ENCODE measurements at places on chromosomes 5 and 9.

DNA sequence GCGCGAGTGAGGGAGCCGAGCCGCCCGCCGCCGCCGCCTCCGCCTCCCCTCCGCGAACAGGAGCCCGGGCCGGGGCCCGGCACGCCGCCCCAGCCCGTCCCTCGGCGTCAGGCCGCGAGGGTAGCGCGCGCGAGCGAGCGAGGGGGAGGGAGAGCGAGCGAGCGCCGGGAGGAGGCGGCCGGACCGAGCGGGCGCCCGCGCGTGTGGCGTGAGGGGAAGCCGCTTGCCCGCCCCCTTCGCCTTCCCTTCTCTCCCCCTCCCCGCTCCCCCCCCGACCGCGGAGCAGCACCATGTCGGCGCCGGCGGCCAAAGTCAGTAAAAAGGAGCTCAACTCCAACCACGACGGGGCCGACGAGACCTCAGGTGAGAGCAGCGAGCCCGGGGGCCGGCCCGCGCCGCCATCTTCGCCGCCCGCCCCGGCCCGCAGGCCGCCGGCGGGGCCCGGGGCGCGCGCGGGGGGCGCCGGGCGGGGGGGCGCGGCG, 312 bp downstream of the SET start:
- peak; percentile 60 for DNase-seq

DNA sequence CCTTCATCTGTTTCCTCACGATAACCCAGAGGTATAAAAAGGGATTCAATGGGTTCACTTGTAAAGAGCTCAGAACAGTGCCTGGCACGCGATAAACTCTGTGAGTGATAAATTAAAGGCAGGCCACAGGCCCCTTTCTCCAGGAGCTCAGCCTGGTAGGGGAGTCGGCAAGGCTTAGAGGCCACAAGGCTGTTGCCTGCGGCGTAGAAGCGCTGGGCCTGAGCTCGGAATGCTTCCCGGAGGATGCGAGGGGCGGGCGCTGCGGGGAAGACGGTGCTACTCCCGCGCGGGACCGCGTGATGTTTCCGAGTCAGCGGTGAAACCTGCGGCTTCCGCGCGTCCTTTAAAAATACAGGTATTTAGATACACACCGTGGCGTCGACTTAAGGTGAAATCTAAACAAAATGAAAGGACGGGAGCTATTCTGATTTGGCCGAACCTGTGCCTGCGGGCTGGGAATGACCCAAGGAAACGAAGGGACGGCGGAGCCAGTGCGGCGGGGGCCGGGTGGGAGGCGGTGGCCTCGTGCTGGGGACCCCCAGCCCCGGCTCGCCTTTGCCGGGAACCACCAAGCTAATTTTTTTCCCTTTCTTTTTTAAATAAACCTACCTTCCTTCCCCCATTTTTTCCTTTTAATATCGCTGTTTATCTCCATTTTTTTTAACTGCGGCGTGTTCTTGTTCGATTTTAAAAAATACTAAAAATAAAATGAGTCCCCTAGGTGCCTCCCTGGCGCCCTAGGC, 6.2 kb downstream of the NKX2-5 start:
- DNase-seq: no peak

DNA sequence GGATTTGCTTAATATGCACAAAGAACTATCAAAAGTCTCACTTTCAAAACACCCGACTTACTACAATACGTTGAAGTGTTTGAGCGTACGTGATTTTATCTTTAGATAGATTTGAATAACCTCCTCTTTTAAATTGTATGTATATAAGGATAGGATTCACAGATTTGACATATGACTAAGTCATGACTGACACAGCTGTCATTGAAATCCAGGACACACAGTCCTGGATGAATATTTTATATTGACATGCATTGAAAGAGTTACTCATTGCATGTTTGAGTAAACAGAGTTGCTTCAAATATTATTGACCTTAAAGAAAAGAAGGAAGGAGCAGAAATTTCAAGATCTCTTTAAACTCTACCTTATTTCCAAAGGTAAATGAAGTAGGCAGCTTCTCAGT, 3.3 kb downstream of the MUSK start:
- no peak for DNase-seq

- no peak for DNase-seq
These were observed 7.1 kb upstream of the CAST start for GRCh38 chr5:96655085-96655484.

- DNase-seq: no peak
These were observed 77.8 kb downstream of the SLC38A9 start for GRCh38 chr5:55634209-55634805.

DNA sequence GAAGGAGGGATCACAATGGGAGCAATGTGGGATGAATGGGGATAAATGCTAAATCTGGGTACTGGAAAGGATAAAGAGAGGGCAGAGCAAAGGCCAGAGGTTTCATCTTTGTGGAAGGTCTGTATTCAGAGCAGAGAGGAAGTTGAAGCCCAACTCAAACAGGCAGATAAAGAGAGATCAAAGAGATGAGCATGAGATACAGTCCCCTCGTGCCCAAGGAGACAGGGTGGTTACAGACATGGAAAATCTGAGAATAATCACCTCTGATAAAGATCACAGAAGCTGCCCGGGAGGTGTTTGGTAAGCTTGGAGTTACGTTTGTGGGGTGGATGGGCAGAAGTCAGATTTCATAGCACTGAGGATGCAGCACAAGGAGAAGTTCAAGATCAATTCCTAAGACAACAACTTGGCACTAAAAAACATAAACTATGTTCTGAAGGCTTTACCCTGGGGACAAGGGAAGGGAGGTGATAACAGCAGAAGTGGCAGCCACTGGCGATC, 459 bp upstream of the ERAP2 start:
- DNase-seq: no peak

GRCh38 chr5:166354332-166354731, 1937.1 kb upstream of the WWC1 start:
- no peak for DNase-seq

DNA sequence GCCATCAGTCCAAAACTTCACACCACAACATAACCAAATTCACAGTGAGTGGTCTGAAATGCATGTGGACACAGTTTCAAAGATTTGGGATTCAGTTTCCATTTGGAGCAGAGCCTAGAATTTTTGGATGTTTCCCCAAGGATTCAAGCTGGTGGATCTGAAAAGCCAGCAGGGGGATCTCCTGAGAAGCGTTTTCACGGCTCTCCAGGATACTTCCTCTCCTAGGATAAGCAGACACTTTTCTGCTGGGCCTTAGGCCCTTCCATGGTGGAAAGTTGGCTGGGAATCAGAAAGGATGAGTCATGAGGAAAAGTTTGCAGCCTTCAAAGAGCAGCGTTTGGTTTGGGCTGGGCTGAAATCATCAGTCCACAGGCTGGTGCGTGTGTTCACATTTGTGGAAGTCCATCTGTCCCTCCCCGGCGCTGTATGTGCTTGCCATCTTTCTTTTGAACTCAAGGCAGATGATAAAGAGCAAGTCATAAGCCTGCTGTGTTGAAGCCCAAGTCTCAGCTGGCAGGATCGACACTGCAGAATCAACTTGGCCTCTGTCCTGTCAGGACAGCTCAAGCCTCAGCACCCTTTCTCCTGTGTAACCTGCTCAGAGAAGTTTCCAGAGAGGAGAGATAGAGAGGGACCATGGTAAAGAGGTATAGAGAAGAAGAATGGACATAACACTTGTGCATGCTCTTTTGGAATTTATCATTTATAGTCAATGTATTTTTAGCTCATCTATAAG, 152.6 kb upstream of the MSX2 start:
- DNase-seq: peak; percentile 25

- DNase-seq: no peak
These were observed 30.4 kb downstream of the PPP2R2B start for GRCh38 chr5:146848133-146848532.

GRCh38 chr9:14323985-14324650, 10.2 kb upstream of the NFIB start:
- no peak for DNase-seq

All from thyroid gland (tissue), 4 donors.